Muscle of back (tissue), 13 donors: ENCODE measurements at places on chromosomes 4 and X. TPM values are rescaled to one million over a fixed set of nuclear protein-coding genes. Genes with fewer than 3 reads are reported as not detected.

SPANXB1 gene
- polyA plus RNA-seq, result not detected

CENPVL2 gene
- polyA plus RNA-seq, result not detected

EVC gene
- 21.7 TPM for polyA plus RNA-seq

VEGFD gene
- 0.58 TPM for polyA plus RNA-seq

LRCH2 gene
- polyA plus RNA-seq, result 5.4 TPM

GRCh38 chrX:68930542-68931317, 101.9 kb downstream of the EFNB1 start:
- no peak for DNase-seq

DNA sequence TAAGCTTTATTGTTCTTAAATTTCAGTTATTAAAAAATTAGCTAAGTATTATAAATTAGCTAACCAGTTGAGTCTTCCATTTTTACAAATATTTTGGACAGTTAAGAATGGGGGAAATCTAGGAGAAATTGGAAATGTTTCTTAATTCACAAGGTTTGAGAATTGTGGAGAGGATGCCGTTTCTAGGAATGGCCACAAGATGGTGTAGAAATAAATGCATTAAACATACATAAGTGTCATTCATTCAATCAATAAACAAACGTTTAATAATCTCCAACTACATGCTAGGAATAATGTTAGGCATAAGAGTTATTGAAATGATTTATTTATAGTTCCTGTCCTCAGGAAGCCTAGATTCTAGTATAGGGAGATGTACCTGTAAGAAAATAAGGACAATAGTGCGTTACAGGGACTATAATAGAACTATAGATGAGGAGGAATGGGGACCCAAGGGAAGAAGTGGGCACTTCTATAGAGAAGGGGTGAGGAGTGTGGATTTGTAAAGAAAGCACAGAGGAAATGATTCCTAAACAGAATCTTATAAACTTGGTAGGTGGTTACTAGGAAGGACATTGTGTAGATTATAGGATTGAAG, 195.7 kb upstream of the ANK2 start:
- no peak for DNase-seq

DNA sequence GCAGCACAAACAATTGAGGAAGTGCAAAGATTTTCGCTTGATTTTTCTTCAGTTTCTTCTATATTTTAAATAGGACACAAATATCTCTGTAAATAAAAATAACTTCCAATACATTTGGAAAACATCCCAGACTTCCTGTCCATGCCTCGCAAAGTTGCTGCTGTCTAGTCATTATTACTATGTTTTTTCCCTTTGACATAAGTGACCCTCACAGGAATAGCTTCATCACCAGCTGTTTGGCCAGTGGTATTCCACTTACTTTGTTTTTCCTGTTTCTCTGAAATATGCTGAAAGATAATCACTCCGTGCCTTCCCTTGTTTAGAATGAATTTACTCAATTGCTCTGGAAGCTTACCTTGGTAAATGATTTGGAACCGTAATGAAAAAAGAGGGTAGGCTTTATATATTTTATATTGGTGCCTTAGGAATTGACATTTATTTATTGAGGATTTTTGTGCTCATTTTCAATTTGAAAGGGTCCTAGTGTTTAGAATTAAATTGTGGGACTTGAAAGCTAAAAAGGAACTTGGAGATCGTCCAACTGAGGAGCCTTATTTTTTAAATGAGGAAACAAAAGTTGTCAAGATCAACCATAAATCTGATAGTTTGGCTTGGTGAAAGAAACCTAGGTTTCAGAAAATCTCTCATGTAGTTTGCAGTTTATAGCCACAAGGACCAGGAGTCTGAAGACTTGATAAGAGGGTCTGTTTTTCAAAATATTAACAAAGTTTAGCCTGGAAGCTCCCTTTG, 65.6 kb downstream of the CDKL5 start:
- peak; percentile 51 for DNase-seq

DNA sequence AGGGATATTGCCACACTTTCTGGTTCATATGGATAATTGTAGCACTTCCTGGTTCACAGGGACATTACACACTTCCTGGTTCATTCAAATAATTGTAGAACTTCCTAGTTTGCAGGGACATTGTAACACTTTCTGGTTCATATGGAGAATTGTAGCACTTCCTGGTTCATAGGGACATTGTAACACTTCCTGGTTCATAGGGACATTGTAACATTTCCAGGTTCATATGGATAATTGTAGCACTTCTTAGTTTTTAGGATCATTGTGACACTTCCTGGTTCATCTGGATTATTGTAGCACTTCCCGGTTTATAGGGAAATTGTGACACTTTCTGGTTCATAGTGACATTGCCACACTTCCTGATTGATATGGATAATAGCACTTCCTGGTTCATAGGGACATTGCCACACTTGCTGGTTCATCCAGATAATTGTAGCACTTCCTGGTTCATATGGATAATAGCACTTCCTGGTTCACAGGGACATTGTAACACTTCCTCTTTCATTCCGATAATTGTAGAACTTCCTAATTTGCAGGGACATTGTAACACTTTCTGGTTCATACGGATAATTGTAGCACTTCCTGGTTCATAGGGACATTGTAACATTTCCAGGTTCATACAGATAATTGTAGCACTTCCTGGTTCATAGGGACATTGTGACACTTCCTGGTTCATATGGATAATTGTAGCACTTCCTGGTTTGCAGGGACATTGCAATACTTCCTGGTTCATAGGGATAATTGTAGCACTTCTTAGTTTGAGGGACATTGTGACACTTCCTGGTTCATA, 59.2 kb upstream of the CD99 start:
- no peak for DNase-seq

- DNase-seq, result no peak
Measured at GRCh38 chr4:102593147-102593546, 92.0 kb downstream of the NFKB1 start.

DNA sequence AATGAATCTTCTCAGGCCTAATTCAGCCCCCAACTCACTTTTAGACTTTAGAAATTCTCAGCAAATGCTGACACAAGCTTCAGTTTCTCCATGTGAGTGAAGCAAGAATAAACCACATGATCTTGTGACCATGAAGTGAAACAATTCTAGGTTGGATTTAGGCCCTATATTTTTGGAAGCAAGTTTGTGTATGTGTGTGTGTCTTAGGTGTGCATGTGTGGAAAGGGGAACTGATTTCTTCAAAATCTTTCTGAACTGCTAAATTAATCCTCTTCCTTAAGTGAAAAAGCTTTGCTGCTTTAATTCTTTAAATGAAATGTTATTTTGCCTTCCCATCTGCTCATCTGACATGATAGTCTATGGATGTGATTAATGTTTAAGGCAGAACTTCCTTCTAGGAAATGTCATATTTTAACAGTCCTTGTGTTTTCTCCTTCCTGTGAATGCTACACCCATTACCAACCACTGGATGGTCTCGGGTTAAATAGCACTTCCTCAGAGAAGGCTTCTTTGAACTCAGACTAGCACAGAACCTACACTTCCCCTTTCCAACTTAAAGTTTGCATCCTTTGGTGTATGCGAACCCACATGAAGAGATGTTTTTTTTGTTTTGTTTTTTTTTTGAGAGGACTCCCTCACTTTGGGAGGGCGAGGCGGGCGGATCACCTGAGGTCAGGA, 1.2 kb upstream of the TMEM144 start:
- no peak for DNase-seq

DNA sequence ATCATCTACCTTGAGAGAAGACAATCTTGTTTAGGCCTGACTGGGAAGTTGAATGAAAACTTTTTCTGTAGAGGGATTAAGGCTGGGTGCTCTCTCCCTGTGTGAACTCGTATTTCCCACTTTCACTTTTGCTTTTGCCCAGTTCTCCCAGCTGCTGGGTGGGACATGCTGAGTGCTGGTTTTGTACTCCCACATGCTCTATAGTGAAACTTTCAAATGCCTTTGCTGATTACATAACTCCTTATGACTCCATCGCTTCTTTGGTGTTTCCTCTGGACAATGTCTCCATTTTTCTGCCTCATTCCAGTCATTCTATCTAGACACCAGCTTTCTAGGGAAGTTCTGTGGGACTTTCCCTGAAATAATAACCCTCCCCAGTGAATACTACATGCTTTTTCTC, 100.5 kb downstream of the CLNK start:
- no peak for DNase-seq

DNA sequence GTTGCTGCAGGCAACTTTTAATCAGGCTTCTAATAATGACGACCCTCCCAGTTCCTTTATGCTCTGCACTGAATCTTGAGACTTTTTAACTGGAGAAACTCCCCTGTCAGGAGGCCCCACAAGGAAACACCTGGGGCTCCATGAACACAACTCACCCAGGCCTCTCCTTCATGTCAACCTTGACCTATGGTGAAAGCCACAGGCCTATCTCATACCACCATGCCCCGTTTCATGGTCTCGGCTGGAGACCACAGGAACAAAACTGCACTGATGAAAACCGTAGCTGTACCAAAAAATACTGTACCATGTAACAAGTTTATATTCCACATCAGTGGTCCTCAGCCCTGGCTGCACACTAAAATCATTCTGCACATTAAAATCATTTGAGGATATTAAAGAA, 57.0 kb downstream of the ZNF827 start:
- no peak for DNase-seq

- no peak for DNase-seq
Measured at GRCh38 chrX:19672222-19672812, 157.0 kb upstream of the MAP3K15 start.

DNA sequence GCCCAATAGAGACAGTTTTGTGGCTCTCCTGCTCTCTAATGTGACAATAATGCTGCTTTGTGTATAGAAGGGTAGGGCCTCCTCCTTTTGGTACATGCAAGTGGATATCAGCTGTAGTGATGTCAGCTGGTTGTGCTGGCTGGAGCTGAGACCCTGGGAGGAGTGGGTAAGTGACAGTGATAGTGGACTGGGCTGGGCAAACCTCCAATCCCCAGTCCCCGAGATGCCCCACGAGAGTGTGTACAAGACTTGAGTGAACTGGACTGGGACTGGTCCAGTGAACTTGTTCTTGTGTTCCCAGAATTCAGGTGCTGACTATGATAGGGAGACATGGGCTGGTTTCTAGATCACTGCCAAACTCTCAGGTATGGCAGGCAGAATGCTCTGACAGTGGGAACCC, 583.6 kb upstream of the PCDH10 start:
- DNase-seq, result no peak

DNA sequence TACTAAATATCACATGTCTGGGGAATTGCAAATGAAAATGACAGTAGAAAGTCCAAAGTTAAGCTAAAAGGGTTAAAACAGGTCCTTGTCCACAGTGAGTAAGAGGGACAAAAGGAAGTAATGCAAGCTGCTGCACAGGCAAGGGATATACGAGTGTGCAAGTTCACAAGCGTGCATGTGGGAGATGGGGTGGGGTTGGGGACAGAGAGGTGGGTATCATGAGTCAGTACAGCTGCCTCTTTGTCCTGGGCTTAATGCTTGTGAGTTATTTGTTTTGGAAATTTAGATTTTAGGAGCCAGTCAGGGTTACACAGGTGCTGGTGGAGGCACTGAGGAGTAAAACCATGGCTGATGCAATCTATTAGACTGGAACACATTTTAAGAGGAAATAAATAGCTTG, 3.3 kb upstream of the GPRASP2 start:
- no peak for DNase-seq

GRCh38 chr4:7476820-7477219, 42.1 kb upstream of the PSAPL1 start:
- no peak for DNase-seq

- no peak for DNase-seq
Measured at GRCh38 chr4:109760682-109761081, 30.8 kb upstream of the PLA2G12A start.
